ENCODE measurements at places on chromosomes 1 and 21.

- peak; percentile 90 for DNase-seq
These were observed 36.5 kb upstream of the TRAPPC10 start for GRCh38 chr21:43975469-43976098.

GRCh38 chr1:23964235-23964668, 4.6 kb downstream of the PNRC2 start:
- no peak for DNase-seq

- DNase-seq = peak; percentile 95
These were observed at the start of gene SLC45A1 for GRCh38 chr1:8317647-8318381. Gene SLC45A1, plus strand, starts transcription at chr1:8318114. Its CDS starts 6,216 bp downstream, at chr1:8324330.

DNA sequence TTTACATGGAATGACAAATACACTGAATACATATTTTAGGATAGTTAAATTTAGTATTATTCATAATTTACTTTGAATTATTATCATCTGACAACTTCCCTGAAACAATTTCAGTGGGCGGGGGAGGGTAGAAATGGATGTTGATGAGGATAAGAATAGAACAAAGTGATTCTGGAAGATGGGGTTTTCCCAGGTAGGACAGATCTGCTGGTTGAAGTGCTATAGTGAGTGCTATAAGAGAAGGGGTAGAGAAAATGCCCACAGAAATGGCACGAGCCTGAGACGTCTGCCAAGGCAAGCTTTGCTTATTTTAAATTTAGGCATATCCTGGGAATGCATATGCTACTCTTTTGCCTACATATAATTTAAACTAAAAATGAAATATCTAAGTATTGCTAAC, 3.2 kb downstream of the CFH start:
- no peak for DNase-seq

DNA sequence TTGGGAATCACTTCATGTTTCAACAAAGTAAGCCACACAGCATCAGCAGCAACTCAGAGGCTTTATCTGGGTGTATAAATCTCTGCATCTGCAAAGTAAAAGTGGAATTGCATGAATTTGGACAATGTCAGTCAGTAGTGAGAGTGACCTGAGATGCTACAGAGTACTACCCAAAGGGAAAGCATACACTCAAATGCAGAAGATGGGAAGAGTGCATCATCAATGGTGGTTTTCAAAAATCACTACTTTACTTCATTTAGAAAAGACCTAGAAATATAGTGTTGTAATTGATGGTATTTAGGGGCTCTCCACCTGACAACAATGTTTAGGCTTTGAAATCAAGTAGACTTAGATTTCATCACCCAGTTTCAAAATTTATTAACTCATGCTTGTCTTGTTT, 24.5 kb upstream of the PKN2 start:
- no peak for DNase-seq
